Stimulated activated CD8-positive, alpha-beta memory T cell treated with anti-CD3 and anti-CD28 coated beads, Interleukin-4, amount 100 ng/mL, for 4 hours (primary cell): ENCODE measurements at places on chromosomes 4 and X.

DNA sequence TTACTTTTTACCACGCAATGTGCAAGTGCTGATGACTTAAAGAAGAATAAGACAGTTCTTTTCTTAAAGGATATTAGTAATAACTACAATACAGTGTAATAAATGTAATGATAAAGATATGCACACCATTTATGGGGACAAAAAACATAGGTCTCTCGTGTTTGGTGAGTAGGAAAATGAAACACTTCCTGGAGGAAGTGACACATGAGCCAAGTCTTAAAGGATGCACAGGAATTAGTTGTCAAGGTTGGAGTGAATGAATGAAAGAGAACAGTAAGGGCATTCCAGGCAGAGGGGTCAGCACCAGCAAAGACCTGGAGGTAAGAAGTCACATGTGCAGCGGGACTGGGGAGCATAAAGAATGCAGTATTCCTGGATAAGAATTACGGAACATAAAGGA is 112.7 kb downstream of the SH3RF1 start:
- no peak for DNase-seq

- no peak for DNase-seq
These were observed 57.7 kb upstream of the ATXN3L start for GRCh38 chrX:13377550-13377934.

- DNase-seq = no peak
These were observed 16.3 kb downstream of the WDR13 start for GRCh38 chrX:48613502-48614160.

DNA sequence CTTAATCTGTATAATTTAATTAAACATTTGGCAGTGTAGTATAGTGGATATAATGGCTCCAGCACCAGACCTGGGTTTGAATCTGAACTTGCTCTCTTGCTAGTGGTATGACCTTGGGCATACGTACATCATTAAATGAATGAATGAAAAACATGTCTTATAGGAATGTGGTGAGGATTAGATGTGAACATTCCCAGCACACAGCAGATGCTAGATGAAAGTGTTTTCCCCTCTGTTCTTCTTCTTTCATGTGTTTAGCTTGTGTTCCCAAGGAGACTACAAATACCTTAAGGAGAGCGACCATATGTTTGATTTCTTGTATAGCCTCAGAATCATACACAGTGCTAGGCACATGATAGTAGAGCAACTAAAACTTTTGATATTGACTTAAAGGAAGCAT is 56.5 kb downstream of the CT47B1 start:
- no peak for DNase-seq

DNA sequence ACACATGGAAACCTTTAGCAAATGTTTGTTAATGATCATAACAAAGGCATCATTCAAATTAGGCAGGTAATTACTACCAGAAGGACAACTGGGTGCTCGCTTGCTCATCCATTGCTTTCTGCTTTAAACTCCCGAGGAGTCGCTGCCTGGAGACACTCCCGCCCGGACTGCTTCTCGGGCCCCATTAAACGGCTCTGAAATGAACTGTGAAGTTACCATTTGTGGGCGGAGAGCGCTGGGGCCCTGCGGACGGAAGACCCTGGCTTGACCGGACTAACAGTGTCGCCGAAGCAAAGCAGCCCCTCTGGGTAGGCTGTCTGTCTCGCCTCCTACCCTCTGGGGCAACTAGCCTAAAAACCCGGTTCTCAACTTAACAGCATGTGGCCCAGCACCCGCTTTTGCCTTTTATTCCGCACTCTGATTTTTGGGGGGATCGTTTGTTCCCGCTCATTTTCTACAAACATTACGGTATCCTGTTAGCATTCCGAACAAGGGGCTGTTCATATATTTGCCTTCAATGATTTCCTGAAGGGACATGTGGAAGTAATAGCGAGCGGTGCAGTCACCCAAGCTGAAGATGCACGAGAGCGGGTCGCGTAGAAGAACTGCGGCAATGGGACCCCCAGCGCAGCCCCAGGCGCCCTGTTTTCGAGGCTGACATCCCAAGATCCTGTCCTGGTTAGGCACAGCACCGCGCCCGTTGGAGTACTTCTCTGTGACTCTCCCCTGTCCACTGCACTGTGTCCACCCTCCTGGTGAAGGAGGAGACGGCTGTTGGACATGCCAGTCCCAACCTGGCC is 1.6 kb upstream of the PDGFRA start:
- no peak for DNase-seq

DNA sequence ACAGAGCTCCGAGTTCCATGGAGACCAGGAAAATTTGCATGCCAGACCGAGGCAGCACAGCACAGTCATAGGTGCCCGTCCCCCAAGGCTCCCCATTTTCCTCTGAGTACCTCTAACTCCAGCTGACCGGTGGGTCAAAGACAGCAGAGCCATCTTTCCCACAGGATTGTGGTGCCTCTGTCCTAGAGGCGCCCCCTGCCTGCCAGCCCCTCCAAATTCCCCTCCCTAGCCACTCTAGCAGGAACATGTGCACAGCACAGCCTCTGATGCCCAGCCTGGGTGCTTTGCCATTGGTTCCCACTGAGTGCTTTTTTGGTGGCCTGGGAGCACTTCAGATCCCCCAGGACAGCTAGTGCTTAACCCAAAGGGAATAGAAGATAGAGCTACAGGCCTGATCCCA is 368.5 kb upstream of the PABPC5 start:
- DNase-seq = no peak
